Suppressor macrophage treated with lipopolysaccharide for 1 hour (primary cell): ENCODE measurements at places on chromosomes 2 and 18.

GRCh38 chr2:88554189-88554588 is 73.1 kb downstream of the EIF2AK3 start:
- DNase-seq = no peak

DNA sequence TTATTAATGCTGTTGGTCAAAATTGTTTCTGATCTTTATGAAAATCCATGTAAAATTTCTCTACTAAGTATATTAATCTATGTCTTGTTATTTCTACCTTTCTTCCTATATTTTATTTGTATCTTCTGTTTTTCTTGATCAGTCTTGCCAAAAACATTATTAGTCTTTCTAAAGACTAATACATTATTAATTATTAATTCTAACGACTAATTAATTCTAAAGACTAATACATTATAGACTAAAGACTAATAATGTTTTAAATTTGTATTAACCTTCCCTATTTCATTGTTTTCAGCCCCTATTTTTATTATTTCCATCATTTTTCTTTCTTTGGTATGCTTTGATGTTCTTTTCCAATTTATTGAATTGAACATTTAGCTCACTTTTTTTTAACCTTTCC is 27.7 kb downstream of the NEURL3 start:
- DNase-seq = no peak

GRCh38 chr2:232632904-232633412 is 446 bp upstream of the EFHD1 start:
- peak; percentile 20 for DNase-seq

GRCh38 chr2:52144590-52144989 is 1112.7 kb upstream of the NRXN1 start:
- no peak for DNase-seq

DNA sequence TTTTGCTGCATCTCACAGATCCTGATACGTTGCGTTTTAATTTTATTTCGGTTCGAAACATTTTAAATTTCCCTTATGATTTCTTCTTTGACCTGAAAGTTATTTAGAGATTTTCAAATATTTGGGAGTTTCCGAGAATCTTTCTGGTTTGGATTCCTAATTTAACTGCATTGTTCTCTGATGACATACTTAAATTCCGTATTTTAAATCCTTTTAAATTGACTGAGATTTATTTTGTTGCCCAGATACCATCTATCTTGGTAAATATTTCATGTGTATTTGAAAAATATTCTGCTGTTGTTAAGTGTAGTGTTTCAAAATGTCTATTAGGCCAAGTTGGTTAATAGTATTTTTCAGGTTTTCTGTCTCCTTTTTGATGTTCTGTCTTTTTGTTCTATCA is 37.7 kb downstream of the MROH2A start:
- DNase-seq = no peak

- peak; percentile 29 for DNase-seq
Observed at GRCh38 chr2:219595256-219595655, 2.4 kb upstream of the STK11IP start.

GRCh38 chr2:155100261-155100660 is 401.8 kb downstream of the KCNJ3 start:
- DNase-seq = no peak
